ENCODE measurements at places on chromosomes 3 and 15.

- DNase-seq: no peak
Observed at GRCh38 chr3:44513513-44513912, 36.0 kb upstream of the ZNF445 start.

- DNase-seq: no peak
Observed at GRCh38 chr3:17039594-17039993, 154.8 kb downstream of the PLCL2 start.

- no peak for DNase-seq
Observed at GRCh38 chr15:69412274-69412673, 1.9 kb upstream of the KIF23 start.

DNA sequence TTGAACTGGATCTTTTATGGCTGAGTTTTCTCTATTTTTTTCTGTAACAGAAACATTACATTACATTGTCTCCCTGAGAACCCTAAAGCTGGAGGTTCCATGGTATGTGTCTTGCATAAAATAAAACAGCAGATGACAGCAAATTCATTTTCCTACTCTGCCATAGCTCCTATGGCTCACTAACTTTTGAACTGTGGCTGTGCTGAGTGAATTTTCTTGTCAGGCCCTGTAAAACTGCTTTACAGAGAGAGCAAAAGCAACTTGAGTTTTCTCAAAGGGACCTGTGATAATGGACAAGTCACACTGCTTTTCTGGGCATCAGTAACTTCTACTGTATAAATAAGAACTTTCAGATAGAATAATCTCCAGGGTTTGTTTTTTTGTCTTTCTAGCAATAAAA is 129.9 kb upstream of the TSC22D2 start:
- no peak for DNase-seq

DNA sequence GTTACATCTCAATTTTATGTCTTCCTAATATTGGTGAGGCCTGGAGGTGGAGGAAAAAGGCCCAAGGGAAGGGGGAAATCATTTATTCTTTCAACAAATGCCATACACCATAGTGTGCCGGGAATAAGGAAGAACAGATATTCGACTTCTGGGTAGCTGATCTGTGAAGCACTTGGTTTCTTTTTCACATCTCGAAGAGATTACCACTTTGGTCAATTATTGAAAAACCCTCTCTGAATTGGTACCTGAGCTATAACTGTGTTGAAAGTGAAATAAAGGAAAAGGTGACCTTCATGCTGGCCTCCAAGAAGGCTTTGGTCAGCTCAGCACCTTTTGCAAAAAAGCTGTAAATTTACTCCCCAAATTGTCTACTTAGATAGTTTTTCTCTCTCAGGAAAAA is 14.2 kb upstream of the MB21D2 start:
- no peak for DNase-seq

GRCh38 chr3:8964436-8965370 is 1.4 kb upstream of the RAD18 start:
- no peak for DNase-seq

DNA sequence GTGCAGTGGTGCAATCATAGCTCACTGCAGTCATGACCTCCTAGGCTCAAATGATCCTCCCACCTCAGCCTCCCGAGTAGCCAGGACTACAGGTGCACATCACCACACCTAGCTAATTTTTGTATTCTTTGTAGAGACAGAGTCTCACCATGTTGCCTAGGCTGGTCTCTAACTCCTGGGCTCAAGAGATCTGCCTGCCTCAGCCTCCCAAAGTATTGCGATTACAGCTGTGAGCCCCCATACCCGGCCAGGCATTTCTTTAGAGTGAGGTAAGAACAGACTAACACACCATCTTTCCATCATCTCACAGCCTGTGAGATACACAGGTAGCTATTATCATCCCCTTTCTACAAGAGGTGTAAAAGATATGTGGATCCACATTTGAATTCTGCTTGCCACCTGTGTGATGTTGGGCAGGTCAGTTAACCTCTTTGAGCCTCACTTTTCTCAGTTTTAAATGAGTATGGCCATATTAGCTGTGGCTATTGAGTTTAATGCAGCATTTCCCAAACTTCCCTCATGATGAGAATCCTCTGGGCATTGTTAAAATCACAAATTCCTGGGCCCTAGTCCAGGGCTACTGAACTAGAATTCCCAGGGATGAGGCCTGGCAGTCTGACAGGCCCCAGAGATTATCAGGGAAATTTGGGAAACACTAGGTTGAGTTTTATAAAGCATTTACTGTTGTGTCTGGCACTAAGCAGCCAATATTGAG is 46.0 kb downstream of the ANP32A start:
- no peak for DNase-seq
